Upper lobe of right lung (tissue), 1 donor: ENCODE measurements at places on chromosomes 2 and 18. TPM values are rescaled to one million over a fixed set of nuclear protein-coding genes. Genes with fewer than 3 reads are reported as not detected.

DNA sequence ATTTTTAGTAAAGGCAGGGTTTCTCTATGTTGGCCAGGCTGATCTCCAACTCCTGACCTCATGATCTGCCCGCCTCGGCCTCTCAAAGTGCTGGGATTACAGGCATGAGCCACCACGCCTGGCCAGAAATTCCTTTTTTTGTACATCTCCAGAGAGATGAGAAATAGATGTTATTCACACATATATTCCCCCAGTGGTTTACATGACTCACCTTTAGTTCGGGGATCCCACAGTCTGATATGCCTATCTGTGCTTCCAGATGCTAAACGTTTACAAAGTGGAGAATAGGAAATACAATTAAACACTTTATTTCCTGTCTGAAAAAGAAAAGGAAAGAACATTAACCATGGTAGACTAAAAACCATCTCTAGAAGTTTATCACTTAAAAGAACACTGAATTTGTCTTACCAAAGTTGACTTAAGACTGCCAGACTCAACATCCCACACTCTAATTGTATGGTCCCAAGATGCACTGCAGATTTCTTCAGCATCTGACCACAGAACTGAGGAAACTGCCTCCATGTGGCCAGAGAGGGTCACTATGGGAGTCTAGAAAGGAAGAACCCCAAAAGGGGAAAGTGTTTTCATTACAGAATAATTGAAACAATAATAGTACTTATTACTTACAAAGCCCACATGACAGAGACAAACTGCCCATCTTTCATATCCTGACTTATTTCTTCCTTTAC, 12.6 kb upstream of the ICA1L start:
- H3K27me3 ChIP-seq: no peaks in the 10 kb centered on the region
- H3K4me1 ChIP-seq: no peaks in the 10 kb centered on the region
- H3K4me3 ChIP-seq: no peak overlapping the region
- no peak for DNase-seq
- H3K27ac ChIP-seq: no peak overlapping the region

- no peak overlapping the region for H3K27ac ChIP-seq
Observed at GRCh38 chr2:240377366-240377765, 58.1 kb upstream of the GPC1 start.

DNA sequence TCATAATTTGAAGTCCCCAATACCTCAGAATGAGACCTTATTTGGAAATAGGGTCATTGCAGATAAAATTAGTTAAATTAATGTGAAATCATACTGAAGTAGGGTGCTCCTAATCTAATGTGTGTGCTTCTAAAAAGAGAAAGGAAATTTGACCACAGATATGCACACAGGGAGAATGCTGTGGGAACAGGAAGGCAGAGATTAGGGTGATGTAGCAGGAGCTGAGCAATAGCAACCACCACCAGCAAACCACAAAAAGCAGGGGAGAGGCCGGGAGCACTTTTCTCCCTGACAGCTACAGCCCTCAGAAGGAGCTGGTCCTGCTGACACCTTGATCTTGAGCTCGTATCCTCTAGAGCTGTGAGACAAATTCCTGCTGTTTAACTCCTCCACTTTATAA, 24.6 kb upstream of the SCG2 start:
- no peak overlapping the region for H3K4me3 ChIP-seq
- no peak overlapping the region for H3K27ac ChIP-seq
- no peaks in the 10 kb centered on the region for H3K27me3 ChIP-seq
- DNase-seq: no peak
- no peaks in the 10 kb centered on the region for H3K36me3 ChIP-seq

- DNase-seq: no peak
- H3K27ac ChIP-seq: no peak overlapping the region
- H3K4me1 ChIP-seq: no peaks in the 10 kb centered on the region
- H3K36me3 ChIP-seq: no peaks in the 10 kb centered on the region
- H3K4me3 ChIP-seq: no peak overlapping the region
Observed at GRCh38 chr18:5175378-5175777, 21.7 kb downstream of the AKAIN1 start.

Gene CFAP65
- not detected for total RNA-seq

Gene CTAGE1
- total RNA-seq: not detected

- H3K36me3 ChIP-seq: peaks cover 53% of the 10 kb centered on the region
- peak; percentile 57 for DNase-seq
- no peaks in the 10 kb centered on the region for H3K27me3 ChIP-seq
- peaks cover 34% of the 10 kb centered on the region for H3K4me1 ChIP-seq
- H3K4me3 ChIP-seq: no peak overlapping the region
Observed at GRCh38 chr2:20621366-20622295, 29.3 kb downstream of the HS1BP3 start.

- no peak overlapping the region for H3K4me3 ChIP-seq
- H3K36me3 ChIP-seq: peaks cover 5% of the 10 kb centered on the region
- no peaks in the 10 kb centered on the region for H3K27me3 ChIP-seq
- no peak for DNase-seq
- no peak overlapping the region for H3K27ac ChIP-seq
- no peaks in the 10 kb centered on the region for H3K4me1 ChIP-seq
Observed at GRCh38 chr18:22961156-22961555, 28.0 kb downstream of the RBBP8 start.

Gene C2orf72
- total RNA-seq: 1.5 TPM

Gene WDR75
- 23.4 TPM for total RNA-seq

GRCh38 chr2:162340822-162341221, 3.1 kb upstream of the GCA start:
- no peak overlapping the region for H3K4me3 ChIP-seq
- no peak for DNase-seq
- H3K4me1 ChIP-seq: peaks cover 11% of the 10 kb centered on the region
- H3K36me3 ChIP-seq: no peaks in the 10 kb centered on the region

DNA sequence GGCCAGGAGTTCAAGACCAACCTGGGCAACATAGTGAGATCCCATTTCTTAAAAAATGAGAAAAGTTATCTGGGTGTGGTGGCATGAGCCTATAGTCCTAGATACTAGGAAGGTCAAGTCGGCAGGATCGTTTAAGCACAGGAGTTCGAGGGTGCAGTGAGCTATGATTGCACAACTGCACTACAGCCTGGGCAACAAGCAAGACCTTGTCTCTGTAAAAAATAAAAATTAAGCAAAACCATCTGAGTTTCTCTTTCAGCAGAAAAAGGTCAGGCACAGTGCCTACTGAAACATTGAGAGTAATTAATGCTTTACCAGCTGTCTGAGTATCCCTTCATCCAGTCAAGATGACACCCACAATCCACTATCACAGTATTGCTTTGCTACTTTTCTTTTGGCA, 258.3 kb downstream of the MBD5 start:
- no peak for DNase-seq
- H3K4me1 ChIP-seq: no peaks in the 10 kb centered on the region
- H3K27me3 ChIP-seq: no peaks in the 10 kb centered on the region
- H3K36me3 ChIP-seq: no peaks in the 10 kb centered on the region
- H3K4me3 ChIP-seq: no peak overlapping the region

- H3K36me3 ChIP-seq: no peaks in the 10 kb centered on the region
- H3K27me3 ChIP-seq: no peaks in the 10 kb centered on the region
- H3K4me3 ChIP-seq: no peak overlapping the region
- DNase-seq: no peak
Observed at GRCh38 chr2:105933906-105934305, 189.2 kb downstream of the NCK2 start.
